ENCODE measurements at places on chromosomes 7 and 10.

GRCh38 chr7:57579454-57579853 lies 129.5 kb downstream of the ZNF716 start:
- no peak for DNase-seq

DNA sequence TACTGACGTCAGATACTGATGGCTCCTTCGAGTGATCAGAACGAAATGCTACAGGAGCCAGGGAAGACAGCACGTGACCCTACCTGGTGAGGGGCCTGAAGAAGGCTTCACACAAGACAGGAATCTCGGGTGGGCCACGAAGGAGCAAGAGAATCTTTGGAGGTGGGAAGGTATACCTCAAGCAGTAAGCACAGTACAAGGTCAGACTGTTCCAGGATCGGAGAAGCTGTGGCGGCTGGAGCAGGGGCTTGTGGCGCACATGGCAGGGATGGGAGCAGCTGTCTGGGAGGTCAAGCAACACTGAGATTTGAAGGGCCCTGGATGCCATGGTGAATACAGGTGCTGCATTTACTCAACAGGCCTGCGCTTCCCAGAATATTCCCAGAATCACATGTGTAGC lies 45.4 kb downstream of the C10orf143 start:
- no peak for DNase-seq

- no peak for DNase-seq
Observed at GRCh38 chr7:11648101-11648500, 183.9 kb downstream of the THSD7A start.

DNA sequence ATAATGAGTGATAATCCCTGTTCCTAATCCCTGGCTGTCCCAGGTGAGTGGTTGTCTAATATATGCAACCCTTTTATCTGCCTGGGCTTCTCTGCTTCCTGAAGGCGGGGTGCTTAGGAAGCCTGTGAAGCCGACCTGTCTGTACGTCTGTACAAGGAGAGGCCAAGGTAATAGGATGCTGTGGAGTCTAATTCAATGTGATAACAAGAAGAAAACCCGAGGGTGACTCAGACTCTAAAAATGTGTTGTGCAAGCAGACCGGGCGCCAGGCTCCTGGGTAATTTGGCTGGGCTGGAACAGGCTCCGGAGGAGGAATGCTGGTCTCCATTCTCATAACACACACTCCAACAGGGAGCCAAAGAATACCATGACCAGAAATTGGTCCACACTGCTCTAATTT lies 43.6 kb downstream of the THNSL1 start:
- peak; percentile 82 for DNase-seq

- DNase-seq: no peak
Observed at GRCh38 chr7:128010391-128011127, 20.7 kb downstream of the LRRC4 start.

- DNase-seq: no peak
Observed at GRCh38 chr7:25789701-25790640, 362.0 kb upstream of the NFE2L3 start.

- no peak for DNase-seq
Observed at GRCh38 chr10:74677951-74678350, 148.4 kb upstream of the KAT6B start.

DNA sequence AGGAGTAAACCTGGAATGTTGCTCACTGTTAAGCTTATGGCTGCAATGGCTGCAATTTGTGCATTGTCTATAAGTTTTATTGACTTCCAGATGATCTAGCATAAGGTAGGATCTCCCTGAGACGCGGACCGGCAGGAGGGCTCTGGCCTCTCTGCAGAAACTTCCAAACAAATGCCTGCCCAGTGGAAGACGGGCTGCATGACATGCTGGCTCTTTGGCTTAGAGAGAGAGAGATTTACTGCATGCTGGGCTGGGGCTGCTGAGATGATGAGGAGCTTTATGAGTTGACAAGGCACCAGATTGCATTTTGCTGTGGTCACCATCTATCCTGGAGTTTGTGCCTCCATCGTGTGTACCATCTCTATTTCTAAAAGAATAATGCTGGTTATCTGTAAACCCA lies 193.2 kb downstream of the GALNT17 start:
- DNase-seq: no peak

GRCh38 chr10:100535715-100536353 lies at the start of gene HIF1AN:
HIF1AN (plus strand) TSS chr10:100535943; CDS start chr10:100535959, 16 bp downstream.
- peak; percentile 95 for DNase-seq

GRCh38 chr10:27611236-27611635 lies 107.1 kb downstream of the RAB18 start:
- peak; percentile 86 for DNase-seq

- DNase-seq: no peak
Observed at GRCh38 chr10:58568428-58568935, 55.8 kb downstream of the BICC1 start.

DNA sequence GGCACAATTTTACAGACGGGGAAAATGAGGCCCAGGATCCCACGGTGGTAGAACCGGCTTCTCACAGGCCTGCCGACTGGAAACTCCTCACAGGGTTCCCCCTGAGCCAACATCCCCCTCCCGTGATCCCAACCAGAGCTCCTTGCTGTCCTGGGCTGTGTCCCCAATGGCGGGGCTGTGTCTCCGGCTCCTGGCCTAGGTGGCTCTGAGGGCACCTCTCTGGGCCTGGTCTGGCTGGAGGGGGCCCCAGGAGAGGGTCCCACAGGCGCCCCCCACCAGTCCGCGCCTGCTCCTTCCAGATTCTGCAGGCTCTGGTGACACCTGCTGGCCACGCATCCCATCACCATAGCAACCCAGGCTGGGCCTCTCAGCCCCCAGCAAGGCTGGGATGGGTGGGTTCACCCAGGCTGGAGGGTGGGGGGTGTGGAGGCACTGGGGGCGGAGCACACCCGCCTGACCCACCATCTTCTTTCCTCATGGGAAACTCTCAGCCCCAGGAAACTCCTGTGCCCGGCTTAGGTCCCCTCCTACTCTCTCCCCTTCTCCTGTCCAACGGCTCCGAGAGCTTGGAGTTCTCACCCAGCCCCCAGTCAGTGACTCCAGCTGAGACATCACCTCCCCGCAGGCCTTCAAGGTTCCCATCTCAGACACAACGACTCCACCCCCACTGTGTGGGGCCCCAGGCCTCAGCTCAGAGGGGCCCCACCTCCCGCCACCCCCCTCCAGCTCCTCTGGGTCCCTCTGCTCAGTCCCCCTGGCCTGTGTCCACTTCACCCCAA lies 27.1 kb upstream of the TNRC18 start:
- DNase-seq: peak; percentile 49

- peak; percentile 42 for DNase-seq
Observed at GRCh38 chr7:27547401-27547800, 115.3 kb downstream of the HIBADH start.

GRCh38 chr7:112798274-112799159 lies 8.3 kb upstream of the TMEM168 start:
- DNase-seq: no peak

DNA sequence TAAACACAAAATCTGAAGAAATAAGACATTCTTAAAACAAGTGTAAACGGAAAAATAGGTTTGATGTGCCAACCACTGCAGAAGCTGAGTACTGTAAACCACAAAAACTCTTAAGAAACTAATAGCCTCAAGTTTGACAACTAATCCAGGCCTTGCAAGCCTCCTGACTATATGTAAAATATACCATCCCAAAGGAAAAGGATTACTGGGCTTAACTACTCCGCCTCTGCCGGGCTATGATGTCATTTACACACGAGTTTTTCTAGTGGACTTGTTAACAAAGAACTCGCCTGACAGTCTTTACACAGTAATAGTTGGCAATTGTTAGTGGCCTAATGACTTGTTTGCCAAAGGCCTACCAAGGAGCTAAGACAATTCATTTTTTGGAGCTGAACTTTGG lies 2.1 kb downstream of the KIF5B start:
- peak; percentile 54 for DNase-seq

DNA sequence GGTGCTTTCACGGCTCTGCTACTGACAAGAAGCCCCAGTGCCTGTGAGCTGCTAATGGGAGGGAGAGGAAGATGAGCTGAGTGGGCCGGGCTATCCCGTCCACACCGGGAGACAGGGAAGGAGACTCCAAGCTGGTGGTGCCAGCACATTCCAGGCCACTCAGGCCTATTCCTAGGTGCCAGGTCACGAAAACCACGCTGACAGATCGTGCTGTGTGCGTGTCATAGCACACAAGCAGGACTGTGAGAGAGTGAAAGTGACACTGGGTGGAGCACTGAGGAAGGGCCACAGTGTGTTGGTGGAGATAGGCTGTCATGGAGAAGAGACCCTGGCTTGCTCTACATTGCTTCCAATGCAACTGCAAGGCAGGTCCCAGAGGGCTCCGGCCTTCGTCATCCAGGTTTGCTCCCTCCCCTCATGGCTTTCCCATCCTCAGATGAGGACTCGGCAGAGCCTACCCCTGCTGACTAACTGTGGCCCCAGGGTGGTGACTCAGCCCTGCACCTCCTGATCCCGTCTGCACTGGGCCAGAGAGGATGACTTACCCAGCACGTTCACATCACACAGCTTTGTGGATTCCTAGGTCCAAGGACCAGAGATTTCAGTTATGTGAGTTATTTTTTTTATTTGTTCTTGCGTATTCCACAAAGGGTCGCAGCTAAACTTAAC lies 167.3 kb downstream of the EGFR start:
- DNase-seq: peak; percentile 84

GRCh38 chr10:131617113-131617858 lies 283.5 kb upstream of the PPP2R2D start:
- no peak for DNase-seq

GRCh38 chr10:50431791-50432190 lies 180.5 kb upstream of the ASAH2 start:
- DNase-seq: peak; percentile 79

DNA sequence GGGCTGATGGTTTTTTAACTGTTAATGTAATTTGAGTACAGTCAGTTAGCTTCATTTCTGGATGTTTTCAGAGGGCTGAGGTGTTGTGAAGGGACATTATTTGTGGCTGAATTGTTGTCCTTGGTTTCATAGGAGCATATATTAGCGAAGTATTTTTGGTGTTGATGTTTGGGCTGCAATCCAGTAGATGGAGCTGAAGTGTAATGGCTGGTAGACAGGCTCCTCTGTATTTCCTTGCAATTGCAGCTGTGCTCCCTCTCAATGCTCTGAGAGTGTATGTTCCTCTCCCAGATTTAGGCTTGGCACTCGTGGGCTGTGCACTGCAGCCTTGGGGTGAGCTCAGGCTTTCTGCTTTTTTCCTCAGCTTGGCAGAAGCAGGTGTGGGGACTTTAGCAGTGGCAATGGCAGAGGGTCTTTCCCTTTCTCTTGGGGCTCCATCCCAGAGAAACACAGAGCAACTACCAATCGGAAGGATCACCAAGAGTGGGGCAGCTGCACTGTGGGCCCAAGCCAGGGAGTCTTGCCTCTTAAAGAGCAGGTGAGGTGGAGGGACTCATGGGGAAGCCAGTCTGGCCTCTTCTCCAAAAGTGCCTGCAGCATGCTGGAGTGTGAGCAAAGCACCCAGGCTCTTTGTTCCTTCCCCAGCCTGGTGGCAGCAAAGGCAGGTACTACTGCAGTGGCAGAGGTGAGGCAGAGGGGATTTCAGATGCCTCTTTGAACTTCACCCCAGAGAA lies 544.4 kb downstream of the SH2D4B start:
- DNase-seq: no peak

DNA sequence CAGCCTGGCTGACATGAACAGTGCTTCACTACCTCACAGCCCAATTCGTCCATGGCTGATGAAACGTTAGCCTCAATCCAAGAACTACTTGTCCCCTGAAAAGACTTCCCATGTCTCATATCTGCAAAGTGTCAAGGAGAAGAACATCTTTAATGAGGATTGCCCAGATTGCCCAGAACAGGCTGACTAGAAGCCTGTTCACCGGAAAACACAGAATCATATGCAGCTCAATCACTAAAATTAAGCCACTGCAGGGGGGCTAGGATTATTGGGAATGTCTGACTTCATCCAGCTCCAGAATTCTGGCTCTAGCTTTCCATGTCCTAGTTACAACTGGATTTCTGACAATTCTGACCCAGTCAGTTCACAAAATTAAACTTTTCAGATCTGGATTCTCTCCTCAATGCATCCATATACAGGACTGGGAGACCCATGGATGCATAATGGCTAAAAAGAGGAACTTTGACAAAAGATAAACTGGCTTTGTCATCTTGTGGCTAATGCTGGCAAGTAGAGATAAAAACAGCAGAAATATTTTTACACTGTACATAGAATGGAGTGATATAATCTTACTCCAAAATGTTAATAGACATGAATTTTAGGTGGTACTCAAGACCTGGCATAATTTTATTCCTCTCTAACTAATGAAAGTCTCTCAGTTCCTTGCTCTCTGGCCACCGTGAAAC lies 467.0 kb upstream of the POT1 start:
- DNase-seq: no peak

- peak; percentile 5 for DNase-seq
Observed at GRCh38 chr10:124292911-124293615, 125.7 kb downstream of the OAT start.

- DNase-seq: no peak
Observed at GRCh38 chr10:89164080-89164479, 43.0 kb downstream of the CH25H start.

GRCh38 chr10:122992031-122992585 lies 11.9 kb downstream of the PSTK start:
- DNase-seq: no peak

GRCh38 chr10:132916956-132917666 lies 25.3 kb downstream of the CFAP46 start:
- DNase-seq: no peak

GRCh38 chr10:27388761-27389399 lies 115.2 kb upstream of the RAB18 start:
- DNase-seq: peak; percentile 47

- no peak for DNase-seq
Observed at GRCh38 chr10:94300042-94300441, 62.7 kb downstream of the NOC3L start.

GRCh38 chr7:94280851-94281250 lies 113.8 kb upstream of the COL1A2 start:
- no peak for DNase-seq

DNA sequence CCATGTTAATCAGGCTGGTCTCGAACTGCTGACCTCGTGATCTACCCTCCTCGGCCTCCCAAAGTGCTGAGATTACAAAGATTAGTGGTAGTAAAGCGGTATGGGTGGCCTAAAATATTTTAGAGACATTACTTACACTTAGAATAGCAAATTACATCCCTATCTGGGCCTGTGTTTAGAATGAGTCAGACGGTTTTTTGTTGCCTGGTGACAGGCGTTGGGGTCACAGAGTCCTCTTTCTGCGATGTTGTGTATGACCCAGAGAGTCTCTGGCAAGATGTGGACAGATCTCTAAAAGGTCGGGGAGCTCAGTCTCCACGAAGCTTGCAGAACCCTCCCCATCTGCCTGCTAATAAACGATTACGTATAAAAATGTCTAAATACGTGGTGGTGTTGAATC lies 39.6 kb upstream of the PRKCQ start:
- no peak for DNase-seq

- DNase-seq: no peak
Observed at GRCh38 chr10:123722351-123722750, 56.2 kb downstream of the GPR26 start.

GRCh38 chr10:116868198-116868676 lies 18.9 kb downstream of the ENO4 start:
- DNase-seq: no peak

GRCh38 chr7:8783229-8783628 lies 349.8 kb downstream of the NXPH1 start:
- DNase-seq: no peak

DNA sequence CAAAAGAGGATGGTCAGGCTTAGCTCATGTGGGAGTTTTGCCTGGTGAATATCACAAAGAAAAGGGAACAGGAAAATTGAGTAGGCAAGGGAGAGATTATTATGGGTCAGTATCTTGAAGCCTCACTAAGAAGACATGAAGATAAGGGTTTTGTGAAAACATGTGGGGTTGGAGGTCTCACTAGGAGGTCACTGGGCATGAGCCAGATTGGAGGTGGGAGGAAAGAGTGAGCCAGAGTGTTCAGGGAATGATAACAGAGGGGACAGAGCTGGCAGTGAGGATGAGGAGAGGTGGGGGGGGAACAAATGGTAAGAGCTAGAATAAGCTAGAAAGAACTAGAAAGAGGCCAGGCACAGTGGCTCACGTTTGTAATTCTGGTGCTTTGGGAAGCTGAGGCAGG lies 374.3 kb downstream of the GRID1 start:
- no peak for DNase-seq
